ENCODE measurements at places on chromosomes 5 and 9.

GRCh38 chr9:13555989-13556500 lies 276.6 kb upstream of the MPDZ start:
- no peak for DNase-seq

DNA sequence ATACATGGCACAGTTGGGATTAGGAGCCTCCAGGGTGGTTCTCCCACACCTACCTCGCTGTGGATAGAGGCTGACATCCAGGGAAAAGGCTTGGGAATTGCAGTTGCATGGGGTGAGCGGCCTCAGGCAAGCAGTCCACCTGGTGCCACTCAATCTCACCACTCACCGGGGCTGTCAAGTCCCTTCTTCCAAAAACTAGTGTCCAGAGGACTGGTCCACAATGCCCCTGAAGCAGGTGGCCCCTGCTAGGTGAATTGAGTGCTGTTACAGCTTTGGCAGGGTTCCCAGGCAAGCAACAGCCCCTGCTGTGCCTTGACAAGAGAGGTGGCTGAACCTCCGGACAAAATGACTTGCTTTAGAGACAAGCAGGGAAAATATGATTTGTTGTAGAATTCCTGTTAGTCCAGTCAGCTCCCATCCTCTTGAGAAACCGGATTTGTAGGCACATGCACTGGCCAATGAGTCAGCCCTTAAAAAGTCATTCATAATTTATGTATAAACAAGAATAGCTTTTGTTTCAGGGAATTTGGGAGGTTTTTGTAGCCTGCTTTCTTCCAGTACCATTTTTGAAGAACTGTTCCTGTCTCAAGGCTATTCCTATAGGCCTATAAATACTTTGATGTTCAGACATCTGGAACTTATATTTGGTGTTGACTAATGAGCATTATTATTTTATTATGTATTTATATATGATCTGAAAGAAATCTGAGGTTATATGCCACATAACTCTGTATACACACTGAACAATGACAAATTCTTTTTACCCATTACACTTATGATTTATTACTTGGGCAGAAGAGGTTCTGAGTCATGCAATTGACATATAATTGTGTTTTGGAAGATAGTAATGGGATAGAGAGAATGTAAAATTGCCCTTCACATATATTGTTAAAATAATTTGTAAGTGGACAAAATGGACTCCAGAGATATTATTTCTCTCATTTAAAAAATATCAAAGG lies 411.1 kb downstream of the ACTL7B start:
- DNase-seq: no peak

DNA sequence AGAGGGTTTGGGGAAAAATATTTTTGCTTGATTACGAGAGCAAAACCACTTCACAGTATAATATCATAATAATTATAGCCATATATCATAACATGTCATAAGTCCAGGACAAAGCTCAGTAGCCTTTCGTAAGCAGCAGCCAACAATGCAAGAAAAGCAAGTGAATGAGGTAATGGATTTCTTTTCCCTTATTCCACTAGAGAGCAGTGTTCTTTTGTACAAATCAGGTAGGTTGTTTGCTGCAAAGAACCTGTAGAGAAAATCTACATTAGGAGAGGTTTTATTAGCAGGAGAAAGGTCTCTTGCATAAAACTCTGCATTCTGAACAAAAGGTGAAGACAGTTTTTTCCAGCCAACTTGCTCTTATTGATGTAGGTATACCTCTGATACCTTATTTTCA lies 1033.4 kb downstream of the TLE4 start:
- DNase-seq: no peak

GRCh38 chr5:135228222-135228621 lies 170.8 kb downstream of the MACROH2A1 start:
- no peak for DNase-seq

DNA sequence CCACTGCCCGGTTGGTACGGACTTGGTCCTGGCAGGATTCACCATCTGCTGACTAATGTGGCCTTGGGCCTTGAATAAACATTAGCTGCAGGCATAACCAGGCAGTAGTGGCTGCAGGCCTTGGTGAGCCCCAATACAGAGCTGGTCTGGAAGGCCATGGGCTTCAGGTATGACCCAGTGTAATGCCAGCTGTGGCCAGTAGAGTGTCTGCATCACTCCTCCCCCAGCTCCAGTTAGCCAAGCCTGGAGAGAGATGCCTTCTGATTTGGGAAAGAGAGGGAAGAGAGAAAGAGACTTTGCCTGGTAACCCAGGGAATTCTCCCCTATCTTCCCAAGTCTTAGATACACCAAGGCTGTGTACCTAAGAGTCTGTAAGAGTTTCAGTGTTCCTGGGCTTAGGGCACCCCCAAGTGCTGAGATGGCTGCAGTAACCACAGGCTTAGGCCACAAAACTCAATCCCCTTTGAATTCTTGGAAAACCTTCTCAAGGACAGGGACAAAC lies 5.6 kb upstream of the C5 start:
- DNase-seq: no peak

- peak; percentile 69 for DNase-seq
Measured at GRCh38 chr9:127224883-127225739, 39.5 kb upstream of the GARNL3 start.

- DNase-seq: no peak
Measured at GRCh38 chr9:105307591-105308130, 63.2 kb downstream of the SLC44A1 start.

DNA sequence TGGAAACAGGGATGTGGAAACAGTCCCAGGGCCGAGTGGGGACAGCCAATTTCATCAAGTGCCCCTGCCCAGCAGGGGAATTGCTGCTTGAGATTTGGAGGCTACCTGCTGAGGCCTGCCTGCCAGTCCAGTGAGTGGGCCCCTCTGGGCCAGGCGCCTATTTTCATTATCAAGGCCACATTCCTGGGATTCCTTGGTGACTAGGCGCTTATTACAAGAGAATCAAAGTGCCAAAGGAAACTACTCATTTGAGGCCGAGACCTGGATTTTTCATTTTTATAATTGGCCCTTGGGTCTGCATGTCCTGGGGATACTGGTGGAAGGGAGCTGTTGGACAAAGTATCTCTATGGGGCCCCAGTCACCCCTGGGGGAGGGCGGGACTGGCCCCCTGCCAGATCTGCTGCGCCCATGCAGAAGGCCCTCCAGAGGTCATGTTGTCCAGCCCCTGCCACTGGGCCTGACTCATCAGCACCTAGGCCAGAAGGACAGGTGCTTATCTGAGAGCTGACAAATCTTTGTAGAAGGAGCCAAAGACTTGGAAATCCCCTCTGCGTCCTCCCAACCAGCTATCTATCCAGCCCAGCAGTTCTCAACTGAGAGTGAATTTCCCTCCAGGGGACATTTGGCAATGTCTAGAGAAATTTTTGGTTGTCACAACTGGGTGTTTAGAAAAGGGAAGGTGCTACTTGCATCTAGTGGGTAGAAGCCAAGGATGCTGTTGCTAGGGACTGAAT lies 45.6 kb downstream of the FOXI1 start:
- peak; percentile 21 for DNase-seq

DNA sequence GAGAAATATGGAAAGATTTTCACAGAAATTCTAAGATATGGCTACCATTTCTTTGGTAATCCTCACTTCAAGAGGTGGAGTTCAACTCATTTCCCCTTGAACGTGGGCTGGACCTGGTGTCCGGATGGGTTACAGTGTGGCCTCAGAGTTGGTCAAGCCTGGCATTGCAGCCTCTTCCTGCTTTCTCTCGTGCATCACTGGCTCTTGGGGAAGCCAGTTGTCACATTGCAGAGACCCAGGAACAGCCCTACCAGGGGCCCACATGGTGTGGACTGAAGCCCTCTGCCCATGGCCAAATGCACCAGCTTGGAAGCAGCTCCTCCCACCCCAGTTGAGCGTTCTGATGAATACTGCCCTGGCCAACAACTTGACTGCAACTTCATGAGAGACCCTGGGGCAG lies 47.7 kb upstream of the FCN1 start:
- DNase-seq: no peak

GRCh38 chr5:35185518-35185917 lies 44.8 kb downstream of the PRLR start:
- DNase-seq: no peak

- peak; percentile 91 for DNase-seq
Measured at GRCh38 chr9:128455849-128456612, at the start of gene ODF2. Gene ODF2, plus strand, starts transcription at chr9:128456006. Its CDS starts 86 bp downstream, at chr9:128456092.

GRCh38 chr9:105932276-105932675 lies 237.9 kb downstream of the TMEM38B start:
- DNase-seq: no peak

DNA sequence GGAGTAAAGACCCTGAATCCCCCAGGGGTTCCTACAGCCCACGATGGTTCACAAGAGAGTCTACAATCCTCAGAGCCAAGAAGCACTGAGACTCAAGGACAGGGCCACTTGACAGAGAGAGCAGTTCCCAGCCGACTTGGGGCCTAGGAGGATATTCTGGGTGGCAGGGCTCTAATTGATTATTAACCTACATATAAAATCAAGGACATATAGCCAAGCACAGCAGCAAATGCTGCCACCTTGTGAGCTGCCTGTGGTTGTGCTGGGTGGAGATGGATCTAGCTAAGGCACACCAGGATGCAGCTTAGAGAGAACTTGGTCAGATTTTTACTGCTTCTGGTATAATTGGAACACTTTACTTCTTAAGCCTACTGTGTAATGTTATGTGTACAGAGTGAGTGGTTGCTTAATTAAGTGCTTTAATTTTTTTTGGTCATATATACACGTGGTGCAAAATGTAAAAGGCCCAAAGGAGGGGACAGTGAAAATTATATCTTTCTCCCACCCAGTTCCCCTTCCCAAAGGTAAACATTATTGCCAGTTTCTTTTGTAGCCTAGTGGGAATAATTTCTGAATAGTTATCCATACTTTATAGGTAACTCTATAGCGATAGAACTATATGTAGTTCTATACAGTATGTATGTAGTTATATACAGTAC lies 78.8 kb downstream of the F2RL2 start:
- peak; percentile 46 for DNase-seq

GRCh38 chr9:92180669-92181181 lies 65.5 kb upstream of the SPTLC1 start:
- no peak for DNase-seq

DNA sequence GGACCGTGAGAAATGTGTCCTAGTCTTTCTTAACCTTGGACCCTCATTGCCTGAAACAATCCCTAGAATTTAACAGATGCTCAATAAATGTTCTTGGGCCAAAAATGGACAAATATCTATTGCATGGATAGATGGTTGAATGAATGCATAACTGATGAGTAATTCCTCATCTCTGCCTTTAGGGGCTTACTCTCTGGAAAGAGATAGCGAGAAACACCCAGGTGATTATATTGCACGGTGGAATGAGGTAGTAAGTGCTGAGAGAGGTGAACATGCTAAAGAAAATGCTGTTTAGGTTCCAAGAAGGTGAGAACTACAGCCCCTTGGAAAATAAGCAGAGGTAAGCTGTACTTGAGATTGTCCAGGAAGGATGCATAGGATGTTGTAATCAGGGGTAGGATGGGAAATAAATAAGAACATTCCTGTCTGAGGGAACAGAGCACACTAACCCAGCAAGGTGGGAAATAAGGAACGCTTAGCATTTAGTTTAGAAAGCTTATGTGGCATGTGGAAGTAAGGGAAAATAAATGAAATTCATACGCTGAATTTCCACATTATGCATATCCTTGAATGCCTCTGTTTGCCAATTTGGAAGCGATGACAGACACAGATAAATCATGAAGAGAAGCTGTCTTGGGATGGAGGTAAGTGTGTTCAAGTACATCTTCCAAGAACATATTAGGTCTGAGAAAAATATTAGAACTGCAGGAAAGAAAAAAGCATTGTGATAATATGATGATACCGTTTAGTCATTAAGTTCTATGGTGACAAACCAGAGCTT lies 426.6 kb downstream of the ARHGEF28 start:
- DNase-seq: no peak

- DNase-seq: peak; percentile 80
Measured at GRCh38 chr5:55231029-55231918, 2.1 kb downstream of the CCNO start.

GRCh38 chr5:156716591-156717380 lies 133.3 kb upstream of the PPP1R2B start:
- DNase-seq: no peak

DNA sequence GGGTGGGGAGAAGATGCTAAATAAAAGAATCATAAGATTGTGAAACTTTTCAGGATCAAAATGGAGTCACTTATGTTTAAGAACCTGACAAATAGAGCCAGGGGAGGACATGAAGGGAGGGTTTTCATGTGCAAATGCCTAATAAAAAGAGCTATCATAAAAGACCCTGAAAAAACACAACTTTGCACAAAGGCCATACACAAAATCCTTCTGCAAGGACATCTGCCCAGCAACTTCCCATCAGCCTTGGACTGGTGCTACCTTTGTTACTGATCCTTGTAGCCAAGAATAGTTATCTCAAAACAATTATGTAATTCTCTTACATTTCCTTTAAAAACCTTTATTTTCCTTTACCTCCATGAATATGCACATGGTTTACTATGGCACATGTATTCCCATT lies 63.0 kb downstream of the APBA1 start:
- DNase-seq: no peak

GRCh38 chr5:61523073-61523472 lies 191.0 kb downstream of the ZSWIM6 start:
- no peak for DNase-seq

GRCh38 chr5:157912621-157913325 lies 53.8 kb upstream of the CLINT1 start:
- DNase-seq: peak; percentile 64

- DNase-seq: no peak
Measured at GRCh38 chr5:53083927-53084326, 25.6 kb downstream of the MOCS2 start.

Data from right kidney (tissue), 9 donors.